Fibroblast of skin of right quadriceps (primary cell): ENCODE measurements at places on chromosomes 4 and X.

- DNase-seq = no peak
Measured at GRCh38 chr4:98638661-98639060, 19.8 kb downstream of the TSPAN5 start.

DNA sequence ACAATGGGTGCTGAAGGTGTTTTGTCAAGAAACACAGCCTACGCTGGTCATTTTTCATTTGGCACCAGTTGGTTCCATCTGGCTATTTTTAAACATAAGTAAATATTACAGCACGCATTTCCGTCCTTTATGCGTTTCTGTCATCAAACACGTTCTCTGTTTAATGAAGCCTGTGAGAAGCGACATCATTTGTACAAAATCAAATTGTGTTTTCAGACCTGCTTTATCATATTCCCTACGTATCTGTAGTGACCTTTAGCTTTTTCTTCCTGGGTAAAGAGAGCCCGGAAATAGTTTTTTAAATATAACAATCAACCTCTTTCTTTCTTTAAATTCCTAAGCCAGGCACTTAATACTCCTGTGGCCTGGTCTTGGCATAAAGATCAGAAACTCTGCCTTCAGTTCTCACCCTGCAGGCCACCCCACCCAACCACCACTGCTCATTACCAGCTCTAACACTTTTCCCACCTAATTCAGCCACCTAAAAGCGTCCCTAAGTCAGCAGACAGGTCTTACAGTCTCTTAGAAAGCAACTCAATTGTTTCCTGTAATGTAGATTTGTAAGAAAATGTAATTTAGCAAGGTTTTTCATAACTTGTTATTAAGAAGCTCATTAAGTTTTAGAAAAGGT lies 30.4 kb downstream of the ACSL1 start:
- no peak for DNase-seq

DNA sequence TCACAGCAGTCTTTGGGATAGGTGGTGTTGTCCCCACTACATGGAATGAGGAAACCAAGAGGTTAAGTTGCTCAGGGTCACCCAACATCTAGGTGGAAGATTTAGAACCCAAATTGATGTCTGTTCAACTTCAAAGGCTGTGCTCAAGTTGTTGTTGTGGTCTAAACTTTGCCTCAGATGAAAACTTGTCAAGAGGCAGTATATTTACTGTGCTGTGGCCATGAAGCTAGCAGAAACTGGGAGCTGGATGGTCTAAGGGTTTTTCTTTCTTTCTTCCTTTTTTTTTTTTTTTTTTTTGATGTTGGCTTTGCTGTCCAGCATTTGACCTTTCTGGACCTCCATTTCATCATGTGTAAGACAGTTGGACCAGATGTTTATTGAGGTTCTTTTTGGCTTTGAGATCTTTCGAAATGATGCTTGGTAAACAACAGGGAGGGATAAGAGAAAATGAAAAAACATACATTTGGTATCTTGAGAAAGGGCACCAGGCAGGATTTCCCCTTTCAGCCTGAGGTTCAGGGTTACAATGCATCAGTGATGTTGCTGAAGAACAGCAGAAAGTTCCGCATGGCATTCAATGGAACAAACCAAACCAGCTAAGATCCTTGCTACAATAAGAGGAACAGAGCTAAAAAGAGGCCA lies 166.2 kb upstream of the RPS6KA3 start:
- no peak for DNase-seq

GRCh38 chr4:138217567-138217966 lies 24.6 kb downstream of the SLC7A11 start:
- DNase-seq = no peak

DNA sequence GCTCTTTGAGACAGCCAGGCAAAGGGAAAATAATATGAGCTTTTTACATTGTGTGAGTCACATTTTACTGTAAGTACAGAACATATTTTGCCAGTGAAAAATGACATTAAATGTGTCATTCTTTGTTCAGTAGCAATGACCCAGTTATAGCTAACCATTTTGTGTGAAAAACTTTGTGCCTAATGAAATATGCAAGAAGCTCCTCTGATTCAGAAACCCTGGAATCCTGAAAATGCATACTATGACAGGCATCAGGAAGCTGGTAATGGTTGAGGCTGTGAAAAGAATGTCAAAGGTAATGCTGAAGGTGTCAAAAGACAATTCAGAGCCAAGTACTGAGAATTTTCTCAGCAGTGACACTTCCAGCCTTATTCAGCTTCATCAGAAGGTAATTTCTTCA lies 549.5 kb upstream of the SMIM31 start:
- DNase-seq = peak; percentile 78

GRCh38 chr4:145102619-145103018 lies 4.5 kb downstream of the ABCE1 start:
- DNase-seq = no peak

DNA sequence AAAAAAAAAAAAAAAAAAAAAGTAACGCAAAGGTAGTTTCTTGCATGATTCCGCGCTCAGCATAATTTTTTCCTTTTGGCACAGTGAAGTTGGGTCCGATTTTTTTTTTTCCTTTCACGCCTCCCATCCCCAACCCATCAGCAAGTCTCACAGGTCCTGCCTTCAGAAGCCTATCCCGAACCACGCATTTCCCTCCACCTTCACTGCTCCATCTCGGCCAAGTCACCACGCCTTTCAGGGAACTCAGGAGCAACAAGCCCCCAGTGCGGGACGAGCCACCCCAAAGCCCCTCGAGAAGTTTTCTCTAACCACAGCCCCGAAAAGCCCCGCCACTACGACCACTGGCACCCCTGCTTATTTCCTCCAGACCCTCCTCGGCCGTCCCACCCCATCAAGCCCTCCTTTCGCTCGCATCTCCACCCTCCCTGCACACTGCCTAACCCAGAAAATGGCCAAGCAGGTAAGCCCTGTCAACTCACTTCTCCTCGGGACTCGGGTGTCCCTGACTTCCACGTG lies 1.0 kb downstream of the SLBP start:
- no peak for DNase-seq

DNA sequence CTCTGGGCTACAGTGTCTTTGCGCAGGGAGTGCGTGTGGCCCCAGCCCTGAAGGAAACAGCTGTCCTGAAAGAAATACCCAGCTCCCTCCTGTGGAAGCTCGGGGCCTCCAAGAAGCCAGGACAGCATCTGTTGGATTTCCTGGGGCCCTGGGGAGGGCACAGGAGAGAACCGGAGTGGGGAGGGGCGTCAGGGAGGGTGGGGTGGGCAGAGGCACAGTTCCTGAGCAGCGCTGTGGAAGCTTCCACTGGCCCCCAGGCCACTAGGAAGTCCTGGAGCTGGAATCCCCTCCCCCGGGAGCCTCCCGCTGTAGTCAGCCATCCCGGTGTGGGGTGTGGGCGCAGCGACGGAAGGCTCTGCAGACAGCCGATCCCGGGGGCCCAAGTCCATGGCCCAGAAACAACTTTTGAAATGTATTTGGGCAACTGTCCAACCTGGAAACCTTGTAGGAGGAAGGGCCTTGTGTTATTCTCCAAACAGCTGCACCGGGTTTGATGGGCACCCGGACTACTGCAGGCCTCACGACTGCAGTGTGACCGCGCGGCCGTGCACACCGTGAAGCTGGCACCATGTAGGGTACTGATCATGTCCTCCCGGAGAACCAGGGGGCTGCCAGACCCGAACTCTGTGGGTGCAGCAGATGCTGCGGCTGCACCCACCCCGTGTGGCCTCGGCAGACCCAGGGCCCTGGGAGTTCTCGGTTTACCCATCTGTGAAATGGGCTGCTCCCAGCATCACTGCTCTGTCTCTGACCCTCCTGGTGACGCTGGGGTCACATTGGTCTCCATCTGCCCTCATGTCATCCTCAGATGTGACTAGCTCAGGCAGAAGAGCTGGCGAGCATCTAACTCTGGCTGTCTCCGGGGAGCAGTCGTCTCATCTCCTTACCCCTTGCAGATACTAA lies 68.5 kb upstream of the HMX1 start:
- no peak for DNase-seq
